RCC 7860 (cell line): ENCODE measurements at places on chromosomes 7 and 10.

GRCh38 chr10:92857904-92858514, 9.7 kb downstream of the EXOC6 start:
- DNase-seq: no peak

DNA sequence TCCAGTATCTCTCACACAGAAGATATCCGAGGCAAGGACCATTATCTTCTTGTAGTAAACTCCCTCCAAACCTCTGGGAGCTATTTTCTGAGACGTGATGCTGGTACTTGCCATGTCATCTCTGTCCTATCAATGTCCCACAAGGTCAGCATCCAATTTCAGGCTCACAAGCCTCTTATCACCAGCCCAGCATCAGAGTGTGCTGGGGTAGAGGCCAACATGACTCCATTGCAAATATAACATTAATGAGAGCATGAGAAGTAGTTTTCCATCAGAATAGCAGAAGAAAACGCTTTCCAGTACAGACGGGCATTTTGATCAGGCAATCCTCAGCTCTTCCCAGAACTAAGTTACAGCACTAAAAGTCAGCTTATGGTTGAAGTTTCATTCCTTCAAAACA, 5.6 kb downstream of the MORN4 start:
- DNase-seq: no peak

GRCh38 chr7:55567571-55567970, 4.7 kb downstream of the VOPP1 start:
- DNase-seq: no peak

GRCh38 chr7:68564306-68565135, 1033.8 kb upstream of the AUTS2 start:
- no peak for DNase-seq

- peak; percentile 95 for DNase-seq
Measured at GRCh38 chr10:32413513-32413912, 32.4 kb upstream of the CCDC7 start.

- no peak for DNase-seq
Measured at GRCh38 chr7:45663167-45663921, 89.2 kb downstream of the ADCY1 start.

DNA sequence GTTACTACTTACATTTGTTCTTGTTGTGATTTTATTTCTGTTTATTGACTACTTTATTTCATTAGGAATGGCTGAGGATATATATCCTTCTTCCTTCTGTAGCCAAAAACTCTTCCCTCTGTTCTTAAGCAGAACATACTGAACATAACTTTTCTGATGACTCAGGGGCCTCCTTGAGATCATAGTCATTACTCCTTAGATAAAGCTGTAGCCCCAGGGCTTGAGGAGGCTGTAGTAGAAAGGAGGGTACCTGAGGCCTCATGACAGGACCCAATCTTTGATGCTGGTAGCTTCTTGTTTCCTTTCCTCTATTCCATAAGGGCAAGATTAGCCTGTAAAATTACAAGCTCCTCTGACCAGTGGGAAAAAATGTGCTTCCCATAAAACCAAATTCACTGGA, 41.2 kb upstream of the FGFR2 start:
- DNase-seq: no peak

- peak; percentile 36 for DNase-seq
Measured at GRCh38 chr7:67484244-67484751, 487.7 kb downstream of the TYW1 start.

DNA sequence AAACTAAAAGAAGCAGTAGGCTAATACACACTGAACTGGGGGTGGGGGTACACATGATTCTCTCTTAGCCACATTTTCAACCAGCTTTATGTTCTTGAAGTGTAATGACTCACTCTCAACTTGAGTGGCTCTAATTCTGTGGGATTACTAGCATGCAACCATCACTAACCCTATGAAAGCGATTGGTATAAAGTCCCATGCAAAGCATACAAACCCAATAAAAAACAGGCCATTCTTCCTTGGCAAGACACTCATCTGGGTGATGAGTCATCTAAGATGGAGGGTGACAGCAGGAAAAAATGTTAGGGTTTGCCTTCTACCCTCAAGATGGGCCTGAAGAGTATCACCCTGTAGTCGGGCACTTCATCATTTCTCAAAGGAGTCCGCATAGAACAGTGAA, 14.9 kb upstream of the PON3 start:
- DNase-seq: no peak

DNA sequence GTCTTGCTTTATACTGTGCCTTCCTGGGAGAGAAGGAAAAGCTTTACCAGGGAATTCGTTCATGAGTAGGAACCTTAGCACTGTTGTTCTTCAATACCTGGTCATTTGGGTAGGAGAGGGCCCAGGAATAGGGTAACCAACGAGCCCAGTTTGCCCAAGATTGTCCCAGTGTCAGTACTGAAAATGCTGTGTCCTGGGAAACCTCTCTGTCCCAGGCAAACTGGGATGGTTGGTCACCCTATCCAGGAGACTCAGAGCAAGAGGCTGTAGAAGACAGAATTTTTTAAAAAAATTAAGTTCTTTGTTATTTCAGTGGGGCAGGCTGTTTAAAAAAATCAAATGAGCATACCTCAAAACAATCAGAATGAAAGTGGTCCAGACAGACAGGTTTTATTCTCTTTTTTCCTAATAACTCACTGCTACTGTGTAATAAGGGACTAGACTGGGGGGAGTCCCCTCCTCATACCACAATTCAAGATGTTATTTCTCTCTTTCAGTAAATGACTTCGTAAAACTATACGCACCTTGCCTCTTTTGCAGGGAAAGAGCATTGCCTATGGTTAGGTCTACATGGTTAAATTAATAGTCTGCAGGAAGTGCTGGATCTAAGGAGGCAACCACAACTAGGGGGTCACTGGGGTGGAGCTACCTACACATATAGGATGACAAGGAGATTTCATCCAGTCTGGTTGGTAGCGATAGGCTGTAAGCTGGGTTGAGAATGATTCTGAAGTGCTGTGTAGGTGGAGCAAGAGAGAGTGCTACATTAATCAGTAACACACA, 41.1 kb upstream of the FAM133B start:
- peak; percentile 47 for DNase-seq

GRCh38 chr10:26439406-26440087, 1.4 kb downstream of the APBB1IP start:
- DNase-seq: peak; percentile 21

DNA sequence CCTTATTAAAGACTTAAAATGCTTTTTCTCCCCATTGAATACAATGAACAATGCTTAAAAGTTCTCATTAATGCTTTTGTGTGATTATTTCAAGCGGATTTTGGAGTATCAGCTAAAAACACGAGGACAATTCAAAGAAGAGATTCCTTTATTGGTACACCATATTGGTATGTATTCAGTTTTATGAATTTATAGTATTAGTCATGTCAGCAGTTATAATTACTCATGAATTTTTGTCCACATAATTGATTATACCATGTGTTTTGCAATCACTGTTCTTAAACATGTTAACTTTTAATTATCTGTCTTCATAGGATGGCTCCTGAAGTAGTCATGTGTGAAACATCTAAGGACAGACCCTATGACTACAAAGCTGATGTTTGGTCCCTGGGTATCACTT, 31.9 kb downstream of the SLK start:
- DNase-seq: no peak

GRCh38 chr7:134613623-134614347, 32.9 kb upstream of the BPGM start:
- DNase-seq: peak; percentile 85

GRCh38 chr10:119370972-119371703, 163.8 kb downstream of the GRK5 start:
- DNase-seq: no peak

DNA sequence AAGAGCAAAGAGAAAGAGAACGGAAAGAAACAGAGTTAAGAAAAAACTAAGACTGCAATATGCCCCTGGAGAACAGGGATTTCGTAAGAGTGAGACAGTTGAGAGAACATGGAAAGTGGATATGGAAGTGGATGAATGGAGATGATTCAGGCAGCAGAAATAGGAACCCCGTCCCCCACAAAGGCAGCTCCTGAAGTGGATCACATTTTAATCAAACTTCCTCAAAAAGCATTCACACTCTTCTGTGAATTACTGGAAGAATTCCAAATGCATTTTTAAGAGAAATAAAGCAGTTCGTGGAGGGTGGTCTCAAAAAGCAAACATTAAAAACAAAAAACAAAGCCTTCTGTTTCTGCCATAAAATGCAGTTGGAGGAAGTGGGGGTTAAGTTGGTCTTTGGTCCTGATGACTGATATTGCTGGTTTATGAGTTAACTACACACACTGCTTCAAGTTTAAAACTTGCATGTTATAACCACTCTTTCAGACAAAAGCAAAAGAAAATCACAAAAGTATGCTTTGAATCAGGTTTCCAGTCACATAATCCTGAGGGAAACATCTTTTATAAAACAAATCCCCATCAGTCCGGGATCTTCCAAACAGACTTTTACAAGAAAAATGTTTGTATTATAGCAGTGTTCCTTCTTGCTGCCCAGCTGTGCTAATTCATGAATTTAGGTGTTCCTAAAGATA, 214.3 kb downstream of the FANK1 start:
- DNase-seq: no peak

DNA sequence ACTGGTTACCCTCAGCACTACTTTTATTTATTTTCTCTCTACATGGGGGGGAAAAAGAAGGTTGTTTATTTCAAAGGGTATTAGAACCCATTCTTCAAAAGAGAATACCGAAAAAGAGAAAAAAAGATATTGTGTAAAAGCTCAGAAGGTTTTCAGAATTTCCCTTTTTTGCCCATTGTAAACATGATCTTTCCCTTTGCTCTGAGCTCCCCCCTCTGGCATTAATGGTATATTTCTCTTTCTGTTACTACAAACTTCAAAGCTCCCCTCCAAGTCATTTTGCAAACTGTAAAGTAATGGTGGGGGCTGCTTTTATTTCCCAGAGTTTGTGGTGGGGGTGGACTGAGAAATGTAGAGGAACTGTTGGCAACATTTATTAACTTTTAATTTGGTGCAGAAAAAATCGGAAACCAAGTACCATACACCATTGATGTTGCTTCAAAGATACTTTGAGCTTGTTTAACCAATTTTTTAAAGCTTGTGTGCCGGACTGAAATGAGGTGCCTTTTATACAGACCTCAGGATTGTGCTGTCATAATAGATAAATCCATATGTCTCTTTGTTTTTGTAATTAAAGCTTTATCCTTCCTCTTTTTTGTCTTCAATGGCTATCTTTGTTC, 181.5 kb downstream of the EXOC4 start:
- no peak for DNase-seq

DNA sequence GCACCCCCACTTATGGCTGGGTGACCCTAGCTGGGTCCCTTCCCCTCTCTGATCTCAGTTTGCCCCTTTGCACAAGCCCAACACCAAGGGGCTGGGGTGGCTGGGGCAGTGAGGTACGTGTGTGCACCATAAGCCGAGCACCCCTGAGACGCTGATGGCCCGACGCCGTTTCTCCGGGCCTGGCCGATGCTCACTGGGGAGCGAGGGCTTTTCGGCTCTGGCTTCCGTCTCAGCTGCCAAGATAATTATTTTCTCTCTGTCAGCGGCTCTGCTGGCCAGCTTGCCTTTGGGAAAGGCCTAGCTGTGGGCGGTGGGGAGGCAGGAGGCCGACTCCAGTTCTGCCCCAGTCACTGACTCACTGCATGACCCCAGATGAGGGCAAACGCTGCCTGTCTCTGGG, 91.0 kb downstream of the ZMIZ1 start:
- no peak for DNase-seq

- no peak for DNase-seq
Measured at GRCh38 chr7:29019896-29020295, 61.8 kb upstream of the TRIL start.

DNA sequence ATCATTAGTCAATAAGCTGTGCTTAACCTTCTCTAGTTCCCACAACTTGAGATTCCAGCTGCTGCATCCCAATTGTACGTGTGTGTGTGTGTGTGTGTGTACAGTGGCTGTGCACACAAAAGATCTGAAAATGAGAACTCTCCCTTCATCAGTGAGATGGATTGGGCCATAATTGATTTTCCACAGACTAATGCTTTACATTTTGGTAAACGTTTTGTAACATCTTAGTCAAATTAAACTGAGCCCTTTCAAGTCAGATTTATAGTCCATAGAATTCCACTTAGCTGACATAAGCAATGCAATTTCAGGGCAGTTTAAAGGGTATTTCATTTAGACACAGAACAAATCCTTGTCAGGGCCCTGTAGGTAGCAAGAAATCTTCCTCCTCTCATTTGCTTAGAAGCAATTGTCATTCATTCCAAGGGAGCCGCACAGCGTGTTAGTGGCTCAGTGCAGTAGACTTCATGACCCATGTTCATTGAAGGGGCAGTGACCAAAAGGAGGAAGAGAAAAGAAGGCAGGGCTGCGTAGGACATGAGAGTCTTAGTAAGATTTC, 1123.5 kb upstream of the AUTS2 start:
- no peak for DNase-seq

DNA sequence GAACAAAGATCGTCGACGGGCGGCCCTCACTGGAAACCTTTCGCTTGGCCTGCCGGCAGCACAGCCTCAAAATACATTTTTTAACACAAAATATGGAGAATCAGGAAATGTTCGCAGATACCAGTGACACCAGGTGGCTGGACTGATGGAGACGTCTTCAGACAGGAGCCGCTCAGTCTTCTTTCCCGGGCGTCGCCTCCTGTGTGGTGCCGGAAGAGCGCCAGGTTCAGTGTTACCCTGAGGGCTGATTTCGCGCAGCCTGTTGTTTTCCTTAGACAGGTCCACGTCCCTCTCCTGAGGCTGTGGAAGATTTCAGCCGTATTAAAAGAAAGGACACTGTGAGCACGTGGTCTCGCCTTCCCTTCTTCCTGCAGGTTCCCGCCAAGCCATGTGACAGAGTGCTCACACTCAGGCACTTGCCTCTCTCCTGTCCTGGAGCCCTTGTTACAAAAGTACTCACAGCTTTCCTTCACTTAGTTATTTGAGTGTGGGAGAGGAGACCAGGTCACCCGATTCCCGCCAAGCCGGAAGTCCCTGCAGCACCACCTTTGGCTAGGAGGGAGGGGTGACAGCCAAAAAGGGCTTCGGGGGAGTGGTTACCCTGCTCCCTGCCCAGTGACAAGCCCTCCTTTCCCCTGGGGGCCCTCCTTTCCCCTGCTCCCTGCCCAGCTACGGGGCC, 21.7 kb upstream of the PWWP2B start:
- no peak for DNase-seq

DNA sequence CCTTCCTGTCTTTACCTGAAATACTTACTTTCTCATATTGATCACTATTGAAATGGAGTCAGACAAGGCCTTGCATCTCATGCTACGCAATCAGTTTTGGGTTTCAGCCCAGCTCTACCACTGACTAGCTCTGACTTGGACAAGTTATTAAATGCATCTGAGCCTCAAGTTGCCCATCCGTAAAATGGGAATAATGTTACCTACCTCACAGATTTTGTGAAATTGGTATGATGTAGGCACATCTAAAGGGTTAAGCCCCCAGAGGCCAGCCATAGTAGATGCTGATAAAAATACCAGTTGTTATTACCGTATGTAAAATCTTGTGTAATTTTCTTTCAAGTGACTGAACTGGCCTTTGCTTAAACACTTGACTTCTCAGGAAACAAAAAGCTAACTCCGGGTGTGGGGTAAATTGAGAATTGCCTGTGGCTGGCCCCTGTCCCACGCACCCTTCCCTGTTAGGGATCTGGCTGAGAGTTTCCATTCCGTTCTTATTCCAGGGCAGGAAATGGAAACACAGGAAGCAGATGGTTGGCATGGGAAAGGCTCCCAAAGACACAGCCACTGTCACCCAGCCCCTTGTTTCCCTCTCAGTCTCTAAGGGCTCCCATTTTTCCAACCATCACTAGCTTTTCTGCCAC, 7.5 kb downstream of the DUSP5 start:
- no peak for DNase-seq

- no peak for DNase-seq
Measured at GRCh38 chr7:155995183-155995612, 182.9 kb upstream of the SHH start.

GRCh38 chr7:20128001-20128400, 89.2 kb downstream of the MACC1 start:
- no peak for DNase-seq
